Astrocyte of the cerebellum (primary cell): ENCODE measurements at places on chromosomes 2 and 18.

DNA sequence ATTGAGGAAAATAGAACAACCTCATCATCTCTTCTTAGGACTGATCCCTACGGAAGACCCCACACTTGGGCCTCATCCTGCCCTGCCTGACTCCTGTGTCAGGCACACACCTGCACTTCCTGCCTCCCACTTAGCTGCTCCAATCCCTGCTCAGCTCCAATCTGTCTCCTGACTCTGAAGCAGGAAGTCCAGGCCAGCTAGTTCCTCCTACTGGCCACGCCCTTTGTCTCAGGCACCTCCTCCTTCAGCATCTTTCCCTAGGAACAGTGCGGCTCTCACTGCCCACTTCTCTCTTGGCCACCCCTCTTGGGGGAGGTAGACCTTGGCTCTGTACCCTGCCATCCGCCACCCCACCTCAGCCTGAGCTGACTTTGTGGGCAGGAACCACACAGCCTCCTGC, 135.8 kb downstream of the CELF4 start:
- DNase-seq: no peak

DNA sequence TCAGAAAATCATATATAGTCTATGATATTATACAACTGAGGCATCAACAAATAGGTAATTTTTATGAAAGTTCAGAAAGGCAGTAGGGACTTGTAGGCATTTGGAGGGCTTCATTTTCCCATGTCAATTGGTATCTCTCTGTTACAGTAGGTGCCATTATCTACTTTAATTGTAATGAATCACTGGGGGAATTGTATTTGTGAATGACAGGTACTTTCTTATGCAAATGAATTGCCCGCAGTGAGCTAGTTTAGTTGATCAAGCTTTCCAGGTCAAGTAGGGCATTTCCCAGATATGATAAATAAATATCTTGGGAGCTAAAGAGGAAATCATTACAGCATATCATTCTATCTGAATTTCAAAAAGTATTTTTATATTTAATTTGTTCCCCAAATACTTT, 1116.3 kb downstream of the DPP10 start:
- DNase-seq: no peak

- DNase-seq: no peak
Measured at GRCh38 chr2:10764896-10765295, 43.5 kb downstream of the ATP6V1C2 start.

DNA sequence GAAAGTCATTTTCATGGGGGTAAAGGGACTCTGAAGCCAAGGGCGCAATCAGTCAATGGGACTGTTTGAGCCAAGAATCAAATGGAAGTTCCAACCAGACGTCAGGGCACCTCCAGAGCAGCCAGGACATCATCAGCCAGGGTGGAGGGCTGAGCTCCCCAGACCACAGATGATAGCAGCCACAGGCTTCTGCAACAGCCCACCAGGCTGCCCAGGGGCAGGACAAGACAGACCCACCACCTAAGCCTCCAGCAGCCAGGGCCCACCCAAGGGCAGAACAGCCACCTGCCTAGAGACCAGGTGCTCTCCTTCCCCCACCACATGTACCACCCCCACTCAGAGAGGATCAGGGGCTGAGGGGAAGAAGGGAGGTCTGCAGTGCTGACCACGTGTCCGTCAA, 53.8 kb upstream of the SLC66A3 start:
- no peak for DNase-seq

- DNase-seq: no peak
Measured at GRCh38 chr2:85769983-85770362, 16.2 kb downstream of the ATOH8 start.

GRCh38 chr2:108101481-108101880, 115.2 kb downstream of the SLC5A7 start:
- DNase-seq: no peak

GRCh38 chr2:136101042-136101441, 16.9 kb downstream of the CXCR4 start:
- DNase-seq: no peak

DNA sequence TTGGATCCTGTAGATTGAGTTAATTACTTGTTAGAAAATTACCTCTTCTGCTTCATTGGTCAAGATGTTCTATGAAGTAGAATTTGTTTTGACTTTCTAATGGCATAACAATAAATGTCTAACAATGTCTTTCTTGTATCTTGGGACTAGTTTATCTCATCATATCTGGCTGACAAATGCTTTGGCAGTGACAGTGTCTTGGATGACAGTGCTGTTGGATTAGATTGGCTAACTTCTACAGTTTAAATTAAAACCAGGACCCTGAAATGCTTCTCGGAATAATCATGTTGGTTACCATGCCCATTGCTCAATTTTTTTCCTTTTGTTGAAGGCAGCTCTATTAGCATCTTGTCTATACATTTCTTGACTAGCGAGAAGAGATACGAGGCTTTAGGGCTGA, 176.9 kb downstream of the PARD3B start:
- no peak for DNase-seq

GRCh38 chr2:74902281-74902860, 56.1 kb upstream of the POLE4 start:
- DNase-seq: no peak

- no peak for DNase-seq
Measured at GRCh38 chr2:213691351-213691750, 407.1 kb downstream of the SPAG16 start.

DNA sequence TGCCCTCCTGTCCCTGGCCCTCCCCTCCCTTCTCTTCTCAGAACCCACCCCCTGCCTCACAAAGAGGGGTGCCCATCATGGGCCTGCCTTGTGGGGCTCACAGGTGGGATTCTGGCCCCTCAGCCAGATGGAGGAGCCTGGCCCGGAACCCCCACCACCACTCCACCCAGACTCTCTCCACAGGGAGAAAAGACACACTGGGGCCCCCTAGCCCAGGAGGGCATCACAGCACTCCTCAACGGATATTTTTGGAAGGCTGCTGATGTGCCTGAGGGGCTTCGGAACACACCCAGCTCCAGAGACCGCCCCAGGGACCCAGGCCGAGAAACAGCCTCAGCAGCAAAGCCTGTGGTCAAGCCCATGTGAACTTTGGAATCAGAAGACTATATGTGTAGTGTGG, 9.9 kb downstream of the KCNIP3 start:
- no peak for DNase-seq

GRCh38 chr2:232420463-232421188, 14.0 kb downstream of the ALPG start:
- no peak for DNase-seq

DNA sequence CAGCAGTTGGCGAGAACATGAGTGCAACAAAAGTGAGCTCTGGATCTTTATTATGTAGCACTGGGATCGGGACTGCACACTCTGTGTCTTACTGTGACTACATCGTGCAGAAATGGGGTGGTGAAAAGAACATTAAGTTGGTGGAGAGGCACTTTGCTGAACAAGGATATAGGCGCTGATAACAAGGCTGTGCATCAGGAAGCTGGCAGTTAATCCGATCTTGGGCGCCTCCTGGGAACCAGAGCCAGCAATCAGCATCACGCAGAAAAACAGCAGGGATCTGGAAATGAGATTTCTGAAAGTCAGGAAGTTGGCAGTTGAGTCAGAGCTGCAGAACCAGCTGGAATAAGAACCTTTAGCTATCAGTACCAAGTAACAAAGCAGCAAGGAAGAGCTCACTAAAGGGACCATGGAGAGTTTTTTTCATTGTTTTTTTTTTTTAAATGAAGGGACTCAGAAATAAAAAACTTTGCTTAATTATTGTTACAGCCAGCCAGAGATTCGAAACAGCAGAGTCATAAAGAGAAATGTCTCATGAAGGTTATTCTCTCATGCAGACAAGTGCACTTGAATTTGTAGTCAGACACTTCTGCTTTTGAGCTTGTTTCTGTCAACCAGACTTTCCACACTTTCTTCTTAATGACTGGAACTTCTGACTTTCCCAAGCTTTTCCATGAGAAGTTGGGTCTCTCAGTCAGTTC, 22.8 kb upstream of the MYO3B start:
- peak; percentile 26 for DNase-seq

DNA sequence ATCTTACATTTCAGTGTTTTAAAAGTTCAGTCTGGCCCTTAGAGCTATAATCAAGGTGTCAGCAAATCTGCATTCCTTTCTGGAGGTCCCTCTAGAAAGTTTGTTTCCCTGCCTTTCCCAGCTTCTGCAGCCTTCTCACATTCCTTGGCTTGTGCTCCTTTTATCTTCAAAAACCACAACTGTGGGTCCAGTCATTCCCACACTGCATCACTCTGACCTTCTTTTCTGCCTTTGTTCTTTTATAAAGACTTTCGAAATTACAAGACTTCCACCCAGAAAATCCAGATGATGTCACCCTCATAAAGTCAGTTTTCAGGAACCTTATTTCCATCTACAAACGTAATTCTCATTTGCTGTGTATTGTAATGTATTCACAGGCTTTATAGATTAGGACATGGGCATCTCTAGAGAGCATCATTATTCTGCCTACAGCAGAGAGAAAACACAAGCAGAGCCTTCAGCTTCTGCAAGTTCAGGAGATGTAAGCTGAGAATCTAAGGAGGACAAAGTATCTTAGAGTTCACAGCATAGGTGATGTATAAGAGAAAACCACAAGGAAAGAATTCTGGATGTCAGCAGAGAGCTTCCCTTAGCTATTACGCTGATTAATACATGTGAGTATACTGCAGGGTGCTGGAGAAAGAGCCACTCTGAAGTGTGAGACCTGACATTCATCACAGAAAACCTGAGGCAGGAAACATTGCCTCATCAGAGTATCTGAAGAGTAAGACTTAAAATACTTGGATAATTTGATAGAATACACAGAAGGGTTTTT, 1100.2 kb downstream of the CBLN2 start:
- peak; percentile 96 for DNase-seq
